ACHN (cell line): ENCODE measurements at places on chromosomes 6 and 20.

DNA sequence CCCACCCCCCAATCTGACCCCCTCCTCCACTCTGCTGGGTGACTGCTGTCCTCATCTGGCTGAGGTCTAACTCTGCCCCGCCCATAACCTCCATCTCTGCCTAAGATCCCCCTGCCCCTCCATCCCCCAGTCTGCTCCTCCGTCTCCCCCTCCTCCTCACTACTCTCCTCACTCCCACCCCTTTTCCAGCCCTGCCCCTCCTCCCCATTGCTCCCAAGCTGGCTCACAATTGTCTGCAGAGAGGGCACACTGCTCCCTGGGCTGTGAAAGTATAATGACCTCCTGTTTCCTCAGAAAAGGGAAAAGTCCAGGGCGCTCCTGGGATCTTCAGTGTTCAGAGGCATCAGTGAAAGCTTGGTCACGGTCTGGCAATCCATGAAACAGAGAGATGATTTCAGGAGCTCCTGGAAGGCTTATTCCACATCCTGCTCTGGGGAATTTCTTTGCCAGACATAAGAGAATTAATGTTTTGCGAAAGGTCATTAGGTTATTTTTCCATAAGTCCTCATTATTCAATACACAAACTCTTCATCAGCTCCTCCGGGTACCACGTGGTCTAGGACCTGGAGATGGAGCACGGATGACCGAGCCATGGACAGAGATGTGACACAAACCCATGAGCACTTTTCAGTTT is 21.5 kb downstream of the CST5 start:
- no peak for DNase-seq

DNA sequence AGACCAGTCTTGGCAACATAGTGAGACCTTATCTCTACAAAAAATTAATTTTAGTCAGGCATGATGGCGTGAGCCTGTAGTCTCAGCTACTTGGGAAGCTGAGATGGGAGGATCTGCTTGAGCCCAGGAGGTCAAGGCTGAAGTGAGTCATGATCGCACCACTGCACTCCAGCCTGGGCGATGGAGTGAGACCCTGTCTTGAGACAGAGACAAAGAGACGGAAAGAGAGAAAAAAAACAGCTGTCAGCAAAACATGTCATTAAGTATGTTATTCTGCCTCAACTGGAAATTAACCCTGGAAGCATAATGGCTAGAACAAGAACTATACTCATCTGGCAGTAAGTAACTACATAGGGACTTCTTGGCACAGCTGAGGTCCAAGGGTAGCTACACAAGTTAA is 7.2 kb downstream of the MMS22L start:
- DNase-seq = peak; percentile 17

DNA sequence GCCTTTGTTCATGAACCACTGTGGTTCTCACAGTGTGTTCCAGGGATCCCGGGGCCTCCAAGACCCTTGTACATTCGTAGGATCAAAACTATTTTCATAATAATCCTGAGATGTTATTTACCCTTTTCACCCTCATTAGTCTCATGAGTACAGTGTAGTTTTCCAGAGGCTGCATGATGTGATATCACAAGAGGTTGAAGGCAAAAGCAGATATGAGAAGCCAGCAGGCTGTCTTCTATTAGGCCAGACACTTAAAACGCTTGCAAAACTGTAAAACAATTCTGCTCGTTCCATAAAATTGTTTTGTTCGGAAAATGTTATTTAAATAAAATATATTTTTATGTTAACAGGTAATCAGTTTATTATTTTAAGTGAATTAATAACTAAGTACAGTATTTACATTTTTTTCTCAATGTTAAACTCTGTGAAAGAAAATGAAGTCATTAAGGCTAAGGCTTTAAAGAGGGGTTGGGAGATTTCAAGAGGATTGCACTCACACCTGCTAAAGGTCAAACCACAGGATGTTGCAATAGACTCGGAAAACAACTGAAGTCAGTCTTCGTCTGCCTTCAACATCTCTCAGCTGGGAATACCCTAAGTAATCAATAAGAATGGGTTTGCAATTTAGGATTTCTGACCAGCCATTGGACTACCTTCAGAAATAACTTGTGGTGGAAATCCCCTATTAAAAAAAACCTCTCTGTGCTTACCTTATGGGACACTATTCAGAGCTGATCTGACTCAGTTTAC is 474.2 kb downstream of the KIF16B start:
- no peak for DNase-seq

GRCh38 chr6:33416386-33417127 is 1.4 kb downstream of the CUTA start:
- no peak for DNase-seq

DNA sequence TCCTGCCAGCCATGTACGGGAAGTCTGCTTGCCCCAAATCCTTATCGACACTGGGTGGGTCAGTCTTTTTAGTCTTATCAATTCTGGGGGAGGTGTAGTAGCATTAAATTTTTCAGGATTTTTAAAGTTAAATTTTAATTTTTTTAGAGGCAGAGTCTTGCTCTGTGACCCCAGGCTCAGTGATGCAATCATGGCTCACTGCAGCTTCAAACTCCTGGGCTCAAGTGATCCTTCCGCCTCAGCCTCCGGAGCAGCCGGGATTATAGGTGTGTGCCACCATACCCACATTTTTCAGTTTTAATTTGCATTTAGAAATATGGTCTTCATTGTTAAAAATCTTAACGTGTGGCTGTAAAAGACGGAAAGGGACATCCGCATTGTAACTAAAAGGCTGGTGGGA is 51.9 kb downstream of the BANF2 start:
- DNase-seq = no peak

- DNase-seq = no peak
These were observed 54.3 kb downstream of the RWDD2A start for GRCh38 chr6:83247471-83247870.

DNA sequence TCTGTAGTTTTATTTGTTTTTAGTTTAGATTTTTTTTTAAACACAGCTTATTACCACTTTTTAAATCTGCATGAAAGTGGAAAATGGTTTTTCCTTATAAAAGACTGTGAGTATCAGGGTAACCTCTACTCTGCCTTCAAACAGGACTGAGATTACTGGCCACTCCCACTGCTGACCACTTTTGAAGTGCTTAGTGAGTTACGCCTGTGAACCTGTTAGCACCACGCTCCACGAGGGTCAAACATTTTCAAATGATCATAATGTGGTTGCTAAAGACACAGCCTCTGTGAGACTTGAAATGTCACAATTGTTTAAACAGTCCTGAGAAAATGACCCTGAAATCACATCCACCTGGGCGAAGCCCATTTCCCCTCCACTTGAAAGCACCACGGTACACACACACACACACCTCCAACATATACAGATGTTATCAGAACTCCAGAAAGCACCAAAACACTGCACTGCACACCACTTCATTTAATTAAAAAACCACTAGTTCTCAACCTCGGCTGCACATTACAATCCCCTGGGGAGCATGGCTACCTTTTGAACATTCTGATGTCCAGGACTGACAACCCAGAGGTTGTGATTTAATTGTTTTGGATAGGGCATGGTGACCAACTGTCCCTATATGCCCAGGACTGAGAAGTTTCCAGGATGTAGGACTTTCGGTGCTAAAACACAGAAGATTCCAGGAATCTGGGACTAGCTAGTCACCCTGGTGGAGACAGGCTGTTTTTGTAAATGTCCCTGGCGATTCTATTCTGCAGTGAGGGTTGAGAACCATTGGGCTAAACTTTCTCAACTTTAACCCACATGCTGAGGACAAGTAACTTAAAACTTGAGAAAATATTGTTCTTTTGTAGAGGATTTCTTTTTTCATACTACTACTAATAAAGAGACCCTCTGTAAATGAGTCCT is 176.4 kb upstream of the MYLIP start:
- DNase-seq = no peak

DNA sequence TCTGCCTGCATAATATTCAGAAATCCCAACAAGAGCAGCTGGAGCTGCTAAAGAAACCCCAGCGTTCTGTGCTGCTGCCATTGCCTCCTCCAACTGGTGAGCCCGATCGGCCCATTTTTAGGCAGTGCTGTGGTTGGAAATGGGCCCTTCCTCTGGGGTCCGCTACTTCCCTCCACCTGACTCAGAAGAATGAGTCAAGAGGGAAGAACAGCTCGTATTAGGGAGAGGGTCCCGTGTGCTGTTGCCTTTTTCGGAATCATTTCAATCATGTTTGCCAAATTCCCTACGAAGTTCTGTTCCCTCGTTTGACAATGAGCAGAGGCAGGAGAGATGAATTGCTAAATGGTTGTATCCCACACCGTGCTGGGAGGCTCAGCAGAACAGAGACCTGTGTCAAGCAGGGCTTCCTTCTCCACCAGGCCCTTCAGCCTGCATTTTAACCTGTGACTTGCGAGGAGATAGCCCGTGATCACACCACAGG is 38.4 kb downstream of the THBS2 start:
- no peak for DNase-seq

DNA sequence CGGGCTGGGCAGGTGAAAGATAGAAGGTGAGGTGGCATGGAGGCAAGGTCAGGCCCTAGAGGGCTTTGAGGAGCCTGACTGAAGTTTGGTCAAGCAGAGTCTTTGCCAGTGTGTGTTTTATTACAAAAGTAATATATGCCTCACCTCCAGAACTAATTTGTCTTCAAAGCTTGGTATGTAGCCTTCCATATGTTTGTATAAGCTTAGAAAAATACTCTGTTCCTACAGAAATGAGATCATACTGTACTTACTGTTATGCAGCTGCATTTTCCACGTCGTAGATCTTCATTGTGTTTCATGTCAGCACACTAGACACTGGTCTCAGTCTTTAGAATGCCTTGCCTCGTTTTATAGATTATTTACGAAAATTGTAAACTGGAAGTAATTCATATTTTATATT is 61.8 kb downstream of the ANKS1A start:
- DNase-seq = no peak

DNA sequence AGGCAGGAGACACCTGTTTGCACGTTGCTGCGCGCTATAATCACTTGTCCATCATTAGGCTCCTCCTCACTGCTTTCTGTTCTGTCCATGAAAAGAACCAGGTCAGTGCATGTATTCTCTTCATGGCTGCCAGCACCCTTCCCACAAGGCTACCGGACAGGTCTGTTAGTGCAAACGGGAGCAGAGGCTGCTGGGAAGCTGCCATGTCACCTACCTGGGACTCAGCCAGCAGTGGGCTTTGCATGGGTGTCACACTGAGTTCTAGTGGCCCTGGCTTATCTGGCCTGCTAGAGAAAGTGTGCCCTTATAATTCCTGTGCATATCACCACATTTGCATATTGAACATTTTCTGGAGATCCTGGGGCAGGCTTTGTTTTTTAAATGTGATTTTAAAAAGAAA is 24.8 kb downstream of the LYRM2 start:
- DNase-seq = no peak

- DNase-seq = no peak
These were observed 85.7 kb upstream of the DOK5 start for GRCh38 chr20:54389596-54390280.

GRCh38 chr6:42751055-42751454 is 5.2 kb upstream of the TBCC start:
- no peak for DNase-seq

DNA sequence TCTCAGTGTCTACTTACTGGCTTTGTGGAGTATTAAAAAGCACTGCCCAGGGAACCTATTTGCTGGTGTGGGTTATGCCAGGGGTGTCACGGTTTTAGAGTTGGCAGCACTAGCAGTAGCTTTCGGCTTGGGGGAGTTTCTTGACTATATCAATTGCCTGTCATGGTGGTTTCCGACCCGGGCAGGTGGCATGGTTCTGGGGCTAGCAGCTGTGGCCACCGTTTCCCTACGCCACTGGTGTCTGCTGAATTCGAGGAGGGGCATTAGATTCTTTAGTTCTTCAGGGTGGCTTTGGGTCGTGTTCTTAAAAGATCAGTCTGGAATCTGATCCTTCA is 55.6 kb upstream of the FOXC1 start:
- no peak for DNase-seq

DNA sequence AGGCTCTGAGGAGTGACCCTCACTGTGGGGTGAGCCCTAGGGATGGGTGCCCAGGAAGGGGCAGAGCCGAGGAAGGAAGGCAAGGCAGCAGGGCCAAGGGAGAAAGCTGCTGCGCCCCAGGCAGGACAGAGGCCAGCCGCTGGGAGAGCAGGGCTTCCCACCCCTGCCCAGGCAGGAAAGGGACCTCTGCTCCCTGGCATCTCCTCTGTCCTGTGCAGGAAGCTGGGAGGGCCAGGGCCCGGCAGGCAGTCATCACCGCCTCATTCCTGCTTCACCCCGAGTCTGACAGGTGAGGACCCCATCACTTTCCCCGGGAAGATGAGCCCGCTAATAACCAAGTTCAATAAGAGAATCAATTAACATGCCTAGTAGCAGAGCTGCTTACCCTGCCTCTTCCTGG is 81.3 kb downstream of the EDN3 start:
- DNase-seq = no peak

- DNase-seq = no peak
These were observed 5.8 kb downstream of the HMGA1 start for GRCh38 chr6:34242252-34243130.

DNA sequence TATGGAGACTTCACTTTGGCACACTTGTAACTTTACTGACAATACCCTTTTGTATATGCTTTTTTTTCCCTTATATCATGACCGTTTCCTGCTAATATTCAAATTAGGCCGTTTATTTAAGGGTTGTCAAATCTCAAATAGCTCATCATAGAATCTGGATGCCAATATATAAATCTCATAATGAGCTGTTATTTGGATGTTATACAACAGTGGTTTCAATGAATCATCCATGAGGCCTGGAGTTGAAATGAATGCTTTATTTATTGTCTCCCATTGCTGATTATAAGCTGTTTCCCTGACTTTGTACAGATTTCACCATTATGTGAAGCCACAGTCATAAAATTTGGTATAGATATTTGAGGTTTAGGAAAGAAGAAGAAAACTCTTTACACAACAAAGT is 256.1 kb downstream of the PLCB1 start:
- DNase-seq = no peak

DNA sequence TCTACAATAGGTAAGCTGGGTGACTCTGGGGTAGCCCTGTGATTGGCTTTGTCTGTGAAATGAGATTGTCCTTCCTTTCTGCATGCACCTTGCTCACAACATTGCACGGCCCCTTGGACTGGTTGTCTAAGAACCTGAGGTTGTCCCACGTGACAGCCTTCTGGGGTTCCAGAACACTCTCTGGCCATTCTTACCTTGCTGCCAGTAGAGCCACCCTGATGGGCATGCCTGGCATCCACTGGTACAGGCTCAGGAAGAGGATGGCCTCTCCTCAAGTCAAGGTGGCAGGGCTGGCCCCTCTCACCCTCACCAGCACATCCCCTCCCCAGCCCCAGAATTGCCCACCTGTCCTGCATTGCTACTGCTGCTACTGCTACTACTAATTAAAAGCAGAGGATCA is 335.0 kb downstream of the PACRG start:
- DNase-seq = no peak
